ENCODE measurements at places on chromosomes 3 and 15. TPM values are rescaled to one million over a fixed set of nuclear protein-coding genes. Genes with fewer than 3 reads are reported as not detected.

DNA sequence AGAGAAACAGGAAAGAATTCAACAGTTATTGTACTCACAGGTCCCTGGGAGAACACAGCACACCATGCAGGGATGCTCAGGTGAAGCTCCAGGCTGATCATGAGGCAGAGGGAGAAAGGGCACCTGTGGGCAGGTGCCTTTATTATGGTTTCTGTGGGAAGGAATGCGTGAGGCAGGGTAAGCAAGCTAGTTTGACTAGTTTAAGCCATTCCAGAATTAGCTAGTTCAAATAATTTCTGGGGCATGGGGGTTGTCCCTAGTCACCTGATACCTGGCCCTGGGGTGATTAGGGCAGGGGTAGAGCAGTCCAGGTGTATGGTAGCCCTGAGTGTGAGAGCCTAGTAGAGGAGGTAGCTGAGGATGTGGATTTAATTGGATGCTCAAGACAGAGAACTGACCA is 47.9 kb upstream of the DCLK3 start:
- no peak for DNase-seq

DNA sequence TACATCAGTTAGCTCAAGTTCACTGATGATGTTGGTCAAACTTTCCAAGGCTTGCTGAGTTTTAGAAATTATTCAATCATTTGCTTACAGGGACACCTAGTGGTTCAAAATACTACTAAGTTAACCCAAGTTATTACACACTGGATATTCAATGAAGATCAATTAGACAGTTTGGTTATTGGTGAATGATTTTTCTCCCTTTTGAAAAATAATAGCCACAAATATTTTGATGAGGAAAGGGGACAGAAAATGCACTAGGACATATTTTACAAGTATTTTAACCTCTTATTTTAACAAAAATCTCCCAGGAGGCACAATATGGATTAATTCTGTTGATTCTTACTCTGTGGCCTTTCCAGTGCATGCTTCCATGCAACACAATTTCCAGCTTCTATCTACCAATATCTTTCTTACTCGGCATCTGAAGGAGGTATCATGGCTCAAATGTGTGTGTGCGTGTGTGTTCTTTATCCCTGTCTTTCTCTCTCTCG is 20.1 kb upstream of the GOLGA6L2 start:
- DNase-seq = no peak

B3GALNT1 gene
- 41.2 TPM for total RNA-seq

GRCh38 chr15:51814606-51815005 is 14.8 kb upstream of the TMOD3 start:
- no peak for DNase-seq

DNA sequence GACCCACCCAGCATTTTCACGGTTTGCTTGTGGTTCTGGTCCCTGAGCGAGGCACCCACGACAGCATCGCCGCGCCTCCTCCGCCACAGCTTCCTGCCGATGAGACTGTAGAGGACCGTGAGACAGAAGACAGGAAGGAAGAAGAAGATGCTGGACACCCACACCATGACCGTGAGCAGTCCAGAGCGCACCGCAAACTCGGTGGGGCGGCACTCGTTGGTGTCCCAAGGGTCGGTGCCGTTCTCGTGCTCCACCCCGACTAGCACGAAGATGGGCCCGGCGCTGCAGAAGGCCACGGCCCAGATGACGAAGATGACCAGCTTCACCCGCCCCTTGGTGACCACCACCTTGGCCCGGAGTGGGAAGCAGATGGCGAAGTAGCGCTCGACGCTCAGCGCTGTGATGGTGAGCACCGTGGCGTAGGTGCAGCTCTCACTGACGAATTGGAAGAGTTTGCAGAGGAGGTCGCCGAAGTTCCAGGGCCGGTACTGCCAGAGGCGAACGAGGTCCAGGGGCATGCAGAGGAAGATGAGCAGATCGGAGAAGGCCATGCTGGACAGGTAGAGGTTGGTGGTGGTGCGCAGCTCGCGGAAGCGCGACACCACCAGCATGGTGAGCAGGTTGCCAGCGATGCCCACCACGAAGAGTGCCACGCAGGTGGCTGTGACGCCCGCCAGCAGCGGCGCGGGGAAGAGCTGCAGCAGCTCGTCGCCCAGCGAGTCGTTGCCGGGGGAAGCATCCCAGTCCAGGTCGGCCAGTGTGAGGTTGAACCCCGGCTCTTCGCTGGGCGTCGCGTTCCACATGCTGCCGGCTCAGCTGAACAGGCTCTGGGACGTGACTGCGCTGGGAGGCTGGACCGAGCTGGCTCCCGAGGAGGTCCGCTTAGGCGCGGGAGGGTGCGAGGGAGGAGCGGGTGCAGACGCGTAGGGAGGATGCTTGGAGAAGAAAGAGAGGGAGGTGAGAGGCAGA is at the start of gene GHSR:
Gene GHSR, minus strand, starts transcription at position 846 of the 969 bp plus-strand sequence. Its CDS starts 43 bp downstream, at position 803.
- DNase-seq = no peak

DNA sequence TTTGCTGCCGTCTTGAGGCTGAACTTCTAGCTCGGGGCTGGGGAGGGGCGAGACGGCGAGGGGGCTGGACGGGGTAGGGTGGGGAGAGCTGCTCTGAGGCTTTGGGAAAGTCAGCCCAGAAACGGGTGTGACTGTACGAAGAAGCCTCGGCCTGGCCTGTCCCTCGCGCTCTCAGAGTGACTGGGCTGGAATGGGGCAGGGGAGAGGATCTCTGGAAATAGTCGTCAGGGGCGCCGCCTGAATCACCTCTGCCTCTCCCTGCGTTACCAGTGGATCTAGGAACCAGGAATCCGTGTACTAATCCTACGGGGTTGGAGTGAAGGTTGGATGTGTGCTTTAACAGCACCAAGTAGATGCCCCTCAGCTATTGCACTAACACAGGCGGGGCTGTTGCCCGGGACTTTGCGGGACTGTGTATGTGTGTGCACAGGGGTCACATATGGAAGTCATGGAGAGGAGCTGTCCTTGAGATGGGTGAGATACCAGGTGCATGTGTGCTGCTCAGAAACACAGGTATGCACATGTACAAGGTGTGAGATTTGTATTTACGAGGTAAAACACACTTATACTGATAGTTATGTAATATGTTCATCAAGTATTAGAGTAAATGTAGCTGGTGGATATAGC is 591 bp downstream of the FOXL2NB start:
- no peak for DNase-seq

DNA sequence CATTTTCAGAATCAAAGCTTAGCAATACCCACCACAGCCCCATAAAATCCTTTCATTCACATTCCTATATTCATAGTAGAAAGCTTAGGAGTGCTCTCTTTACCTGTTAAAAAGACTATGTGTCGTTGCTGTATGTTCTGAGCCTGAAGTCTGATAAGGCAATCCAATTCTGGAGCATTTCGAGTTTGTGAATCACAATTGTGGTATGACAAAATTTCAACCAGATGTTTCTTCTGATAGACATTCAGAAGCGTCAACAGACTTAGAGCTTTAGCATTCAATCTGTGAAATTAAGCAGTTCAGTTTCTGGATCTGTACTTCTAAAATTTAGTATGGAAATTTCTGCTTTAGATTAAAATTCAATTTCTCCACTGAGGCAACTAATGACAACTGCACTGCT is 58.3 kb downstream of the TASOR start:
- no peak for DNase-seq

DNA sequence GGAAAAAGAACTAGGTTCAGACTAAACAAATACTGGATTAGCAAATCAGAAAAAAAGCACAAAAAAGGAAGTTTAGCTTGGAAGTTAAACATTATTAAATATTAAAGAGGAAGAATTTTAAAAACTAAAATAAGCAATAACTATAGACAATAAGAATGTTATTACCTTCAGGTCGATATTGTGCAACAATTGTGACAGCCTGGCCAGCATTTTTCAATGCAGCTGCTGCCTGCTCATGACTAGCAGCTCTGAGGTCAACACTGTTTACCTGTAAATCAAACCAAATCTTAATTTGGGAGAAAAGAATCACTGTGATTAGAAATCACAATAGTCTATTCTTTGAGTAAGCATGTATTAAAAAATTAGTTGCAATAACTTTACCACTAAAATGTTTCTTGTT is 75.1 kb upstream of the MELTF start:
- DNase-seq = no peak
